AG08396 (cell line): ENCODE measurements at places on chromosomes 1 and 21.

DNA sequence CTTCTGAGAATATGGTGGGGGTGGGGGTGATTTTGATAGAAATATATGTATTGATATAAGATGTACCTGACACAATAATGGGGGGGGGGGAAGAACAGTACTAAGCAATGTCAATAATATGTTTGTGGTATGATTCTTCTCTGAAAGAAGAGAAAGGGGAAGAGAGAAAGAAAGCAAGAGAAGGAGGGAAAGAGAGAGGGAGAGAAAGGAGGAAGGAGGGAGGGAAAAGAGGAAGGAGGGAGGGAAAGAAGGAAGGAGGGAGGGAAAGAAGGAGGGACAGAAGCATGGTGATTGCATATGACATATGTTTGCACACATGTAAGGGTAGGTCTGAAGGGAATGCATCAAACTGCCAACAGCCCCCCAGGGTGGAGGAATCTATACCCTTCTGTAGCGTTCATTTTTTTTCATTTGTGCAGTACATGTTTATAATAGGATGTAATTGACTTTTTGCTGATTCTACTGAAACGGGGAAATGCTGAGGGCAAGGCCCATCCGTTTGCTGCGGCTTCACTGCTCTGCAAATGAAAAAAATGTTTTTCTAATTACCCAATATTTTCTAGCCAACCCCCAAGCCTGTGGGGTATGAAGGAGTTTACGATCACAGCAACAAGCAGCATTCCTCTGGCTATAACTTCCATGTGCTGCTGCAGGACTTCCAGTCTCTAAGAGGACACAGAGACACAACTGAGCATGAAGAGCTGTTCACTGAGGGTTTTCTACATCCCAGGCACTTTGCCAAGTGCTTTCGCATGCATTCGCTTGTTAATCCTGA is 119.3 kb upstream of the ZC3H12A start:
- DNase-seq = no peak

DNA sequence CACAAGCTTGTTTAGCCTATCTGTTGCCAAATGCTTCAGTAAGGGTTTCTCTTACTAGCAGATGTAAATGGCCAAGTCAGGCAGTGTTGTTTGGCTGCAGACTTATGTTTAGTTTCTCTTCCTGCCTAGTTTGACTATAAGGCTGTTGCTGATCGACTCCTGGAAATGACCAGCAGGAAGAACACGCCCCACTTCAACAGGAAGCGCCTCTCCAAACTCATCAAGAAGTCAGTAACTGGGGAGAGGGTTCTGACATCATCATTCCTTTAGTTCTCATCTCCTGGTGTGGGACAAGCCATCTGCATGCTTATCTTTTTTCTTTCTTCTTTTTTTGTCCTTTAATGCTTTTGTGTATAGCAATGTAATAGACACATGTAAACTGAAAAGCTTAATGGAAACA is 25.1 kb downstream of the RRP1B start:
- DNase-seq = no peak

DNA sequence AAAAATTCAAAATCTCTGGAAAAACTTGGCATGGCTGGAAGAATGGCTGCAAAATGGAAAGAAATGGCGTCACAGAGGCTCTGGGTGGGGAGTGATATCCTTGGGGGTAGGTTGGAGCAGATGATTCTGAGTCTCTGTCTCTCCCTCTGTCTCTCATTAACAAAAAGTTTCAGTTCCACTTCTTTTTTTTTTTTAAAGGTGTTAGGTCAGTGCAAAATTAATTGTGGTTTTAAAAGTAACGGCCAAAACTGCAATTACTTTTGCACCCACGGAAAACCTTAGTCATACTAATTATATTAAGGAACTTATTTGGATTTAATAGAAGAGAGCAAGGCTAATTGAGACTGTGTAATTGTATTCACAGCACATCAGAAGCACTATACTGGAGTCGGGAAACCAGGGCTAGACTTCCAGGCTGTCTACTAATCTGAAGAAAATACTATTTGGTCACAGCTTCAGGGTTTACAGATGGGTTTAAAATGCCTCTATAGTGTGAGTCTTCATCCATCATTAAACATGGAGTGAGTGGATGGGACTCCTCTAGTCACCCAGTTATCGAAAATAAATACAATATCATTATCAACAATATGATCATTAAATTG is 289.1 kb upstream of the PLD5 start:
- DNase-seq = no peak

GRCh38 chr1:211355873-211356272 is 29.2 kb downstream of the TRAF5 start:
- no peak for DNase-seq

- no peak for DNase-seq
These were observed 34.7 kb upstream of the LRRC3 start for GRCh38 chr21:44420416-44421205.

DNA sequence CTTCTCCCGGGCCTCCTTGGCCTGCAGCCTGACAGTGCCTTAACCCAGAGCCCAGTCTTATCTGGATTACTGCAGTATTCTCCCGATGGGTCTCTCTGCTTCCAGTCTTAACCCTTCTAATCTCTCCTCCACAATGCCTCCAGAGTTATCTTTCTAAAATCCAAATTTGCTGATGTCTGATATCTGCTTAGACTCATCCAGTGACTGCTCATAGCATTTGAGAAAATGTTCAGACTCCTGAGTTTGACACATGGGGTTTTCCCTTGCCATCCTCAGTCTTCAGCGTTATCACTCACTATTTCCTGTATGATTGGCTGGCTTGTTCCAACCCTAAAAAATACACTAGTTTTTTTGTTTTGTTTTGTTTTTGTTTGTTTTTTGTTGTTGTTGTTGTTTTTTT is 102.0 kb downstream of the FMN2 start:
- DNase-seq = no peak

- no peak for DNase-seq
These were observed 31.7 kb downstream of the ARHGAP29 start for GRCh38 chr1:94205639-94206038.

DNA sequence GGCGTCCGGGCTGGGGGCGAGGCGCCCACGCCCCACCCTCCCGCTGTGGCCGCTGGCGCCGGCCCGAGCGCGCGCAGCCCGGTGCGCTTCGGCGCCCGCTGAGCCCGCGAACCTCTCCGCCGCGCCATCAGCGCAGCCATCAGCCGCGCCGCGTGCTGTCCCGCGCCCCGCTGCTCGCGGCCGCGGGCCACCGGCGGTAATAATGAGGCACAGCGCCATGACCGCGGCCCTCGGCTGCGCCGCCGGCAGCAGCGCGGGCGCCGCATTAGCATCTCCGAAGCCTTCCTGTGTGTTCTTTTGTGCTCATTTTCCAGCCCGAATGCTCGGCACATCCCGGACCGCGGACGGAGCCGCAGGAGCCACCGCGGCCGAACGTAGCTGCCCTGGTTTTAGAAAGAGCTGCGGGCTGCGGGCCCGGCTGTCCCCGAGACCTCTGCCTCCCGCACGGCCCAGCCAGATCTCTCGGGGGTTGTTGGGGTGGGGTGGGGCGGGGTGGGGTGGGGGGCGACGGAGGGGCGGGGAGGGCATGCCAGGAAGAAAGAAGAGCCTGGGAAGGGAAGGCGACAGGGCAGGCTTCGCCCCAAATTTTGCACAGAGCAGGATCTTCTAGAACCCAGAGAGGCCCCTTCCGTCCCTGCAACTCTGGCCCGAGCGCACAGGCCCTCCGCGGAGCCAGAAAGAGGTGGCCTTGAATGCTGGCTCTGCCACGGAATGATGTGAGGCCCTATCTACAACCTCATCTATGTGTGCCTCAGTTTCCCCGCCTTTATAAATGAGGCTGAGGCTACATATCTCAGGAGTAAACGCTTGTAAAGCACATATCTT is 55.3 kb downstream of the RRAGC start:
- DNase-seq = peak; percentile 40

DNA sequence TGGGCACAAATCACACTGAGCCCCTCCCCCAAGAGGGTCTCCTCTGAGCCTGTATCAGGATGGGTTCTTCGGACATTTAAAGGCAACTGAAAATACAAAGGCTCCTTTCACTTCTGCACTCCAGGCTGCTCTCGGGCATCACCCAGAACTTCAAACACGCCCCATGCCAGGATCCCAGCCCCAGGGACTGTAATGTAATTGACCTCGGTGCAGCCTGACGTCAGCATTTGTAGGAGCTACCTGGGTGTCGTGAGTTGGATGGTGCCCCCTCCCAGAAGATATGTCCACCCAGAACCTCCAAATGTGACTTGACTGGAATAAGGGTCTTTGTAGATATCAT is 95.2 kb downstream of the PSMG1 start:
- DNase-seq = peak; percentile 41

DNA sequence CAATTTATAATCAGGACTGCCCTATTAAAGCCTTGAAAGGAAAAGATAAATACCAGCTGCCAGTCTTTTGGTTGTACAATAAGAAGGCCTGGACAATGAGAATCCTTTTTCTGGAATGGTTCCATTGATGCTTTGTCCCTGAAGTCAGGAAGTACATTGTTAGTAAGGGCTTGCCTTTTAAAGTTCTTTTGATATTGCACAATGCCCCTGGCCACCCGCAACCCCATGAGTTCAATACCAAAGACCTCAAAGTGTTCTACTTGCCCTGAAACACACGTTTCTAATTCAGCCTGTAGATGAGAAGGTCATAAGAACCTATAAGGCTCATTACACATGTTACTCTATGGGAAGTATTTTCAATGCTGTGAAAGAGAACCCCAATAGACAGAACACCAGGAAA is 112.1 kb downstream of the OLFM3 start:
- DNase-seq = no peak

GRCh38 chr21:32578107-32578691 is 7.1 kb downstream of the TCP10L start:
- DNase-seq = no peak

- DNase-seq = no peak
These were observed 19.0 kb upstream of the PLEKHG5 start for GRCh38 chr1:6510493-6510892.

- no peak for DNase-seq
These were observed 13.4 kb downstream of the C1orf116 start for GRCh38 chr1:207019161-207019560.

DNA sequence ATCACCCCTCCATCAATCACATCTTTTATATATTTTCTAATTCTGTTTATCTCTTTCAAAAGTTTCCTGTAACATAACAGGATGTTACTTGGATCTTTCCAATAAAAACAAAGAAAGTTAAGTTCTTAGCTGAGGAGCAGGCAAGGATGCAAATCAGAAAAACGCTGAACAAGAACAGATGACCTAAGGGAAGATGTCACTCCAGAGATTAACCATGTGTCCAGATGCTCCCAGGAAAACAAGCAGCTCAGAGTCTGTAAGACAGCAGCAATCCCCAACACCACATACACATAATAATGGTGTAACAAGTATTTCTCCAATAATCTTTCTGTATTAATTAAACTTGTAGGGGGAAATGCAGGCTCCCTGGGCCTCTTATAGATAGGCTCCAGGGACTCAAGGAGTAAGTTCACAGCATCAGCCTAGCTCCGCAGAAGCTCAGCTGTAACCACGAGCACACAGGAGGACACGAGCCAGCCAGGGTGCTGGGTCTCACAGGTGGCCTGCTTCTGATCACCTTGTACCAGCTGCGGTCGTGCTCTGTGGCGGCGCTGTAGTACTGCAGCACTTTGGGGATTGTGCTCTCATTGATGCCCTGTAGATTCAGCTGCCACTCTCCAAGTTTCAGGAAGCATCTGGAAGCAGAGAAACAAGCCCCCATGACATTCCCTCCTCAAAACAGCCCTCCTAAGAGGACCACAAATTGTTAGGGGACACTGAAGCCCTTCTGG is 33.1 kb upstream of the EXOSC10 start:
- no peak for DNase-seq

DNA sequence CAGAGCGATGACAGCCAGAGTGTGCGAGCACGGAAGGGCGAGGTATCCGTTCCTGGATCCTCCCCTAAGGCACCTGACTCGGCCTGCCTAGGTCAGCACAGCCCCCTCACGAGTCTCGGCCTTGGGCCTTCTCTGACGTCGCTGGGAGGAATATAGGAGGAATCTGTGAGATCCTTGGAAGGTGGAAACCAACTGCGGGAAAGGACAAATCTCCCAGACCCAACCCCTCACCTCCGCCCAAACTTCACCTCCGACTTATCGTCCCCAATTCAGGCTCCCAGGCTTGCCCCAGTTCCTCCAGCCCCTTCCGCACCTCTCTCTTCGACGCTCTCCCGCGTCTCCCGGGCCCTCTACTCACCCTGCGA is 494 bp downstream of the APH1A start:
- DNase-seq = peak; percentile 30

DNA sequence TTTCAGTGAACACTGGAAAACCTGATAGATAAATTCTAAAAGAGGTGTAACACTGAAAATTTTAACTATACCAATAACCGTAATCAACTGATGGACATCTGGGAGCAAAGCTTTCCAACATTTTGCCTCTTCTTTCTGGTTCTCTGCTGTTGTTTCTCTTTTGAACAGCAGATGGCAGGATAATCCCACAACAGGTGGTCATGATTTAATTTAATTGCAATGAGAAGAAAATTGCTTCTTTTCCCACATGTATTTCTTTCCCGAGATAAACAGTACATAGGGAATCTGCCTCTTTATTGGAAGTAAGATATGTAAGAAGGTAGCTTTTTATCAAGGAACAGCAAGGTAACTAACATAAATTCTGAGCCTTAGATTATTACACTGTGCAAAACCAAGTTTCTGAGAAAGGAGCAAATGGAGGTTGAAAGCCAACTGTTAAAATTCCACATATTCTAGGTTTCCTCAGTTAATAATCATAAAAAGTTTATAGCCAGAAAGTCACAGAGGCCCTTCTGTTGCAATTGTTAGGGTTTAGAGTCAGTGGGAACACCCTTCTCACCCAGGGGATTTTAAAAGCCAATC is 72.9 kb downstream of the RPS6KA1 start:
- peak; percentile 69 for DNase-seq

DNA sequence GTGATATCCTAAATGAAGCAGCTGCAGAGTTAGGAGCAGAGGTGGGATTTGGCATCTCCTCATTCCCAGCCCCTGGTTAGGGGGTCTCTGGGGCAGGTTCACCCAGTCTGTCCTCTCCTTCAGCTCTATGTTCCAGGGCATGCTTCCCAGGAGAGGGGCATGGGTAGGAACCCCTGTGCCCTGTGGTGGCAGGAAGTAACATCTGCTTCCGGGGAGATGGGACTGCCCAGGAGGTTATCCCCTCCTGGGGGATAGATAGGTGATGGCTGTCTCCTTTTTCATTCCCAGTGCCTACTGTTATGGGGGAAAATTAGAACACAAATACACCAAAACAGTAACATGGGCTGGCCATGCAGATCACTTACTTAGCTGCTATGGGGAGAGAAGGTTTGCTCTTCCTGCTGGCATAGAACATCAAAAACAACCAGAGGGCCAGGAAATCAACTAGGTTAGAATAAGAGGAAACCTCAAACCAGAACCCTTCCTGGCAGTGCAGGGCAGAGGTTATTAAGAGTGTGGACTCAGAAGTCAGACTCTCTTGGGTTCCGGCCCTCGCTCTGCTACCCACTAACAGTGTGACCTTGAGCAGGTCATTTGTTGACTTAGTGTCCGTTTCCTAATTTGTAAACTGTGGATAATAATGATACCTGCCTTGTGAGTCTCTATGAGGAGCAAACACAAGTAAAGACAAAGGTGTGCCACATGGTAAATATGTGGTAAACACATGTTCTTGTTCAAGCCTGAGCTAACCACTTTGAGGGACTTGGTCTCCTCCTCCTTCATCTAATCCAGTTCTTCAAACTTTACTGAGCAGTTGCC is 157.8 kb upstream of the JUN start:
- DNase-seq = no peak
